ENCODE measurements at places on chromosomes 7 and 10. TPM values are rescaled to one million over a fixed set of nuclear protein-coding genes. Genes with fewer than 3 reads are reported as not detected.

- no peak for DNase-seq
Measured at GRCh38 chr7:158450476-158451124, 137.0 kb downstream of the PTPRN2 start.

- DNase-seq = peak; percentile 35
Measured at GRCh38 chr10:127243490-127244272, 47.3 kb upstream of the INSYN2A start.

DNA sequence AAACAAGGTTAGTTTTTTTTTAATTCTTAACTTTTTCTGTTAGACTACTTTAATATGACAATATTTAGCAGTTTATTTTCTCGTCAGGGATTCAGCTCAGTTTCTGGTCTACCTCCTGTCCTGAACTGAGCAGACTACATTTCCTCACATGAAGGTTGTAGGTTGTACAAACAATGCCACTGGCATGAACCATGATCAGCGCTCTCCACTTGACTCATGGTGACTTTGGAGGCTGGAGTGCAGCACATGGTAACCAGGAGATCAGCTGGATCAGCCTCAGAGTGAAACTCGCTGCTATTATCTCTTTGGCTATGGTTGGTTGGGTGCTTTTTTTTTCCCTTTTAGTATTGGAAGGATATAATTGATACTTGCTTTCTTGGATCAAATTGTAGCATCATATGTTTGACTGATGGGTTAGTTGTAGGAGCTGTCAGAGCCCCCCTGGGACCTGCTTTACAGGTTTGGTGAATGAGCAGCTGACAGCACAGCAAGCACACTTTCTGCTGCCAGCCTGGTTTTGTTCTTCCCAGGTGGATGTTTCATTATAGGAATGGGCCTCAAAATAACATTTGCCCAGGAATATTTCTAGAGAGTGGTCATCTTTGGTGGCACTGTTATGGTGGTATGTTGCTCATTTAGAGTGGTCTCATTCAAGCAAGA lies 556.4 kb downstream of the AUTS2 start:
- no peak for DNase-seq

Gene CALN1
- total RNA-seq = not detected

Gene SLC13A1
- total RNA-seq = not detected

- DNase-seq = no peak
Measured at GRCh38 chr10:90799172-90799571, 58.7 kb downstream of the HTR7 start.

Gene ZPBP
- total RNA-seq = not detected

Gene IFIT1
- total RNA-seq = 49.0 TPM

Measured in myocyte (in vitro differentiated cells).